ENCODE measurements at places on chromosomes 11 and 22.

GRCh38 chr11:20277014-20277413, 86.5 kb upstream of the HTATIP2 start:
- no peak for DNase-seq

DNA sequence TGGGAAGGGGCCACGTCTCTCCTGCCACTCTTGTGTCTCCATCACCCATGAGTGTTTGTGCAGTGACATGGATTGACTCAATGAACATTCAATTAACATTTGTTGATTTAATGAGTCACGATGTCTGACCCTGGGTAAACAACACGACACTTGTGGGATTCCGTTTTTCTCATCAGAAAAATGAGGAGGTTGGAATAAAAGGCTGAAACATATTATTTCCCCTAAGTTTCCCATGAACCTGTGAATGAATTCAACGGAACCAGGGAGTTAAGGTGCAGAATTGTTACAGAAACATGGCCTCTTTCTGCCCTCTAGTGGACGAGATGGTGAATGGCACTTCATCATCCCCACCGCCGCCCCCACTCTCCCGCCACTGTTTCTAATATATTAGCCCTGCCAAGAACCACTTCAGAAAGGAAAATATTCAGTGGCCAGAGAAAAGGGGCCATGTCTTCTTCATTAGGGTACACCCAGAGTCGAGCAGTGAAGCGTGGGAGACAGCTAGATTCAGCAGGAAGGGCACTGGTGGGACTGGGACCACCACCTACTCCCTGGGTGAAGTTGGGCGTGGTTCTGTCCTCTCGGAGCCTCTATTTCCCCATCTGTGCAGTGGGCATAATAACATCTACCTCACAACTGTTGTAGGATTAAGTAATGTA, 46.3 kb upstream of the SYT13 start:
- no peak for DNase-seq

DNA sequence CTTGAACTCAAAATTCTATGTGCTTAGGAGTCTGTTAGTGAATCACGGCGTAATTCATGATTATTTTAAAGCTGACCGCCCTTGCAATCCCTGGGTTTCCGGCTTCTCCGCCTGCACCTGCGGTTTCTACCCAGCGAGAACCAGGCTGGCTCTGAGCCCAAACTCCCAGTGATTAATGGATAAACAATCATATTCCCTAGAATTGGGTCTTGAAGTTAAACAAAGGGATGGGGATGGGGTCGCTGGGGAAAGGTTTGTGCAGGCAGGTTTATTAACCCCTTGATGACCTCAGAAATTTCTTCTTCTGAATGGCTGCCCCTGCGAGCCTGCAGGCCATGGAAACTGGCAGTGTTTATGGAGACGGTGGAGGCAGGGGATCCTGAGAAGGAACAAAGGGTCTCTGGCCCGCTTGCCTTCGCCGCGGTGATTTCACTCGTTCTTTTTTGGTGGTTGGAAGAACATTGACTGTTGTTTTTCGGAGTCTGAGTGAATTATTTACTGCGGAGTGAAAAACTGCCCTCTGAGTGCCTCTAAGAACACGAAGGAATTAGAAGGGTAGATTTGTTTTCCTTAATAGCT, 1000.3 kb downstream of the BRD1 start:
- no peak for DNase-seq

DNA sequence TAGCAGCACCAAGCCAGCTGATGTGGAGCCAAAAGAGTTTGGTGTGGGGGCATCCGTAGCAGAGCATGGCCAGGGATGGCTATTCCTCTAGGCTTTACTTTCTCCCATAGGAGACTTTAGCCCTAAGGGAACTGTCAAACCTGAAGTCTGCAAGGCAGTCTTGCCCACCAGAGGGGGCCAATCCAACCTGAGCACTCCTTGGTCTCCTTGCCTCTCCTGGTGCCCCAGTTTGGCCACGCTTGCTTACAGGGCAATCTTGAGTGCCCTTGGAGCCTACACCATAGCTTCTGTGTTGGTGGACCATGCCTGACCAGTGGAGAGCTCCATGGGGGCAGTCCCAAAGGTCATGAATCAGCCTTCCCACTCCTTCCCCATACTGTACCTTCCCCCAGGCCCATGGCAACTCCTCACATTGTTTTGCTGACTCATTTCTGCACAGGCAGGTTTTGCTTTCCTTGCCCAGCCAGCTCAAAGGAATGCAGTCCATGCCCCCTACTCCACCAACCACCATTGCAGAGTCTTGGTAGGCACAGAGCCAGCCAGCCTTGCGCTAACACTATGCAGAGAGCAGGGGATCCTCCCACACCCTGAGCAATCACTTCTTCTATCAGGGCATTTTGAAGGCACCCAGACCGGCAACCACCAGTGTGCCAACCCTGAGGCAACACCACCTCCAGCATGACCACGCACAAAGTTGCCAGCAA, 1421.2 kb upstream of the RAG2 start:
- DNase-seq: no peak

- DNase-seq: no peak
These were observed 55.0 kb downstream of the COPB1 start for GRCh38 chr11:14444441-14445189.

DNA sequence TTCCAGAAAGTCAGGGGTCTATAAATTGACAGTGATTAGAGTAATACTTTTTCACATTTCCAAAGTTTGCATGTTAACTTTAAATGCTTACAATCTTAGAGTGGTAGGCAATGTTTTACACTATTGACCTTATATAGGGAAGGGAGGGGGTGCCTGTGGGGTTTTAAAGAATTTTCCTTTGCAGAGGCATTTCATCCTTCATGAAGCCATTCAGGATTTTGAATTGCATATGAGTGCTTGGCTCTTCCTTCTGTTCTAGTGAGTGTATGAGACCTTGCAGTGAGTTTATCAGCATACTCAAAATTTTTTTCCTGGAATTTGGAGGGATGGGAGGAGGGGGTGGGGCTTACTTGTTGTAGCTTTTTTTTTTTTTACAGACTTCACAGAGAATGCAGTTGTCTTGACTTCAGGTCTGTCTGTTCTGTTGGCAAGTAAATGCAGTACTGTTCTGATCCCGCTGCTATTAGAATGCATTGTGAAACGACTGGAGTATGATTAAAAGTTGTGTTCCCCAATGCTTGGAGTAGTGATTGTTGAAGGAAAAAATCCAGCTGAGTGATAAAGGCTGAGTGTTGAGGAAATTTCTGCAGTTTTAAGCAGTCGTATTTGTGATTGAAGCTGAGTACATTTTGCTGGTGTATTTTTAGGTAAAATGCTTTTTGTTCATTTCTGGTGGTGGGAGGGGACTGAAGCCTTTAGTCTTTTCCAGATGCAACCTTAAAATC, 5.3 kb downstream of the MALAT1 start:
- DNase-seq: no peak

DNA sequence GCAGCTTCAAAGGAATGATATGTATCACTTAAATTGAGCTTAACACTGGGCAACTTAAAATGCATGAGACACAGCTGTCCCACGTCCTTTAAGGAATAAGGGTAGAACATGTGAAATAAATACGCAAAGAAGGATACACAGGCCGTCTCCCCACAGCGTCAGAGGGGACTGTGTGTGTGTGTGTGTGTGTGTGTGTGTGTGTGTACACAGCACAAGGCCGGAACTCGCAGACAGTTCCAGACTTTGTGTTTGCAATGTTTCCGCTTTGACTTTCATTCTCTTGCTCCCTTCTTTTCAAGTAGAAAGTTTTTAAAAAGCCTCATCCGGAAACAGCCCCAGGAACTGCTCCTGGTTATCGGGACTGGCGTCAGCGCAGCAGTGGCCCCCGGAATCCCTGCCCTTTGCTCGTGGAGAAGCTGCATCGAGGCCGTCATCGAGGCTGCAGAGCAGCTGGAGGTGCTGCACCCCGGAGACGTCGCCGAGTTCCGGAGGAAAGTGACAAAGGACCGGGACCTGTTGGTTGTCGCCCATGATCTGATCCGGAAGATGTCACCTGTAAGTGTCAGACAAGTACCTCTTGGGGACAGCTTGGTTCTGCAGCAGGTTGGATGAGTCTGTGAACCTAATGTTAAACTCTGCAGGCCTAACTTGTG, 13.3 kb downstream of the FAM118A start:
- peak; percentile 39 for DNase-seq

GRCh38 chr11:64762674-64763525, 3.1 kb upstream of the PYGM start:
- DNase-seq: peak; percentile 29

DNA sequence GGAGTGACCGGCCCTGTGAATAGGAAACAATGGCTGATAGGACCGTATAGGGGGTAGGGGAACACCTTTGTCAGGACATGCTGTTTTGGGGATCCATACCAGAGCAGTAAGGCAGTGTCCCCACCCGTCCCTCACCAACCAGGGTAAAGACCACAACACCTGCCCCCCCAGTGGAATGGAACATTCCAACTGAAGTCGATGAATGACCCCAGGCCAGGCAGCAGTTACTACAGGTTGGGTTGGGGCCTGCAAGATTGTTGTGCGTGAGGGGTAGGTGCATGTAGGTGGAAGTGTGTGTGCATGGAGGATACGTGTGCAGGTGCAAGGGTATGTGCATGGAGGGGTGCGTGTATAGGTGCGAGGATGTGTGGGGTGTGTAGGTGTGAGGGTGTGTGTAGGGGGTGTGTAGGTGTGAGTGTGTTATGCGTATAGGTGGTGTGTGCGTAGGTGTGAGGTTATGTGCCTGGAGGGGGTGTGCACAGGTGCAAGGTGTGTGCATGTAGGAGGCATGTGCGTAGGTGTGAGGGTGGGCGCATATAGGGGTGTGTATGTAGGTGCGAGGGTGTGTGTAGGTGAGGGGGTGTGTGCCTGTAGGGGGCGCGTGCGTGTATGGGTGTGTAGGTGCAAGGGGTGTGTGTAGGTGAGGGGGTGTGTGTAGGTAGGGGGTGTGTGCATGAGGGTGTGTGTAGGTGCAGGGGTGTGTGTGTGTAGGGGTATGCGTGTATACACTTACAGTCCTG, 32.9 kb downstream of the PISD start:
- no peak for DNase-seq

- no peak for DNase-seq
These were observed 2.0 kb downstream of the OR8D4 start for GRCh38 chr11:123903932-123904331.

GRCh38 chr11:119617340-119617713, 111.7 kb downstream of the NECTIN1 start:
- no peak for DNase-seq

- no peak for DNase-seq
These were observed 16.9 kb upstream of the CD81 start for GRCh38 chr11:2360081-2360642.
